ENCODE measurements at places on chromosomes 3 and 15.

DNA sequence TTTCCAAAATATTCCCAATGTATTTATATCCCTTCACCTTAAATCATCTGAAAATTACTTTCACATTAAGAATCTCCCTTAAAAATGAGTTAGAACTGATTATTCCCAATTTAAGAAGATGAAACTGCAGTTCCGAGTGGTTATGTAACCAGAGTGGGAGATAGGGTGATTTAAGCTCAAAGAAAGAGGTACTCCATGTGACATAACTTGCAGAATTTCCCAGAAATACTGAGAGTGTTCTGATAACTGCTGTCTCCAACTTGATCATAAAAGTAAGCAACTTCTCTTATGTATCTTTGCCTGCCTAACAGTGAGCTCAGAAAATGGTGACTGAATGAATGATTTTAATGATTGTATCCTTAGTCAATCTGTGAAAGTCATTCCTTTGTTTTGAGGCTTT is 32.3 kb downstream of the ARRDC4 start:
- no peak for DNase-seq

DNA sequence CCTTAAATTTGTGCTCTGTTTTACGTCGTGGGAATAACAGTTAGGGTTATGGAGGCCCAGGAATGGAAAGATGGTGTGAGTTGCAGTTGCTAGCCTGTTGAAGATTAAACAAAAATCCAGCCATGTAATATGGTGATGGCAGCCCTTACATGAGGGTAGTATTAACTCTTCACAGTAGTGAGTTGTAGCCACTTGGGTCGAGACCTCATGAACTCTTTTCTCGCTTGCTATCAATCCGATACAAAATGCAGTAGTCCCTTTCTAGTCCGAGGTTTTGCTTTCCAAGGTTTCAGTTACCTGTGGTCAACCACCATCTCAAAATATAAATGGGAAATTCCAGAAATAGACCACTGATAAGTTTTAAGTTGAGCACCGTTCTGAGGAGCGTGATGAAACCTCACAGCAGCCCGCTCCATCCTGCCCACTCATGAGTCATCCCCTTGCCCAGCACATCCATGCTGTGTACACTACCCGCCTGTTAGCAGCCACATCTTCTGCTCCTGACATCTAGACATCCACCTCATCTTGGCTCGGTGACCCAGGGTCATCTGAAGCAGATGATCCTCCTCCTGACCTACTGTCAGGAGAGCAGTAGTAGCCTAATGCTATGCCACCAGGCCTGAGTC is 177.9 kb downstream of the CDIN1 start:
- no peak for DNase-seq

- peak; percentile 94 for DNase-seq
Measured at GRCh38 chr3:72036899-72037298, 252.0 kb upstream of the PROK2 start.

GRCh38 chr3:62084558-62084957 is 288.8 kb downstream of the FEZF2 start:
- no peak for DNase-seq

DNA sequence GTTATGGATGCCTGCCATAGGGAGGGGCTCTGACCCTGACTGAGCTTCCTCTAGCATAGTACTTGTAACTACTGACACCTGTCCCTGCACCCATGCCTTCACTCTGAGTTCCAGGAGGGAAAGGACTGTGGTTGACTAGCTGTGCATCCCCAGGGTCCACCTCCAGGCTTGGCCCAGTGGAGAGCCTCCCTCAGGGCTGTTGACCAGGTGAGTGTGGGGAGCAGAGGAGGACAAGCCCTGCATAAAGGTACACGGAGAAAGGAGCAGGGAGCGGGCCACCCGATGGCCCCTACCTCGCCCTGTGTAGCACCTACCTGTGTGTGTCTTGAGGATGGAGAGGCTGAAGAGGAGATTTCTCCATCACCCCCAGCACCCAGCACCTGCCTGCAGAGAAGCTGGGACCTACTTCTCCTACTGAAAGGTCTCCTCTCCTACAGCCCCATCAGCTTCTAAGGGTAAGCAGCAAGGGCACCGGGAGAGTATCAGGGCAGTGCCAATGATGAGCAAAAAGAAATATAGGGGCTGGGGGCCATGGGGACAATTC is 6.7 kb upstream of the LTF start:
- no peak for DNase-seq

- DNase-seq, result peak; percentile 28
Measured at GRCh38 chr3:183779896-183780465, 45.4 kb downstream of the MAP6D1 start.

DNA sequence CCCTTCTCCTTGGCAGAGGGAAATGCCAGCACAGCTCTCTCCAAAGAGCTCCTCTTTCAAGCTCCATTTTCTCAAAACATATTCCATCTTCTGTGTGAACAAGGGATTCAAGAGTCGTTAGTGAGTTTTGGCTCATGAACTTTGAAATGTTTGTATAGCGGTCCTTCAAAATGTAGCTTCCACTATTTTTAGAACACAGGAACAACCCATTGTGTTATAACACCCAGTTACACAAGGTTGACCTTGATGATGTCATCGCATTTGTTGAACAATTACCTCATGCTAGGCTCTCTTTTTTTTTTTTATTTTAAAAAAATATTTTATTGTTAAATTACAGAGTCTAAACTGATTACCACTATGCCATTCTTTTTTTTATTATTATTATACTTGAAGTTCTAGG is 251.7 kb downstream of the THSD4 start:
- DNase-seq, result no peak

- peak; percentile 54 for DNase-seq
Measured at GRCh38 chr3:194058189-194058571, 77.8 kb upstream of the HES1 start.

DNA sequence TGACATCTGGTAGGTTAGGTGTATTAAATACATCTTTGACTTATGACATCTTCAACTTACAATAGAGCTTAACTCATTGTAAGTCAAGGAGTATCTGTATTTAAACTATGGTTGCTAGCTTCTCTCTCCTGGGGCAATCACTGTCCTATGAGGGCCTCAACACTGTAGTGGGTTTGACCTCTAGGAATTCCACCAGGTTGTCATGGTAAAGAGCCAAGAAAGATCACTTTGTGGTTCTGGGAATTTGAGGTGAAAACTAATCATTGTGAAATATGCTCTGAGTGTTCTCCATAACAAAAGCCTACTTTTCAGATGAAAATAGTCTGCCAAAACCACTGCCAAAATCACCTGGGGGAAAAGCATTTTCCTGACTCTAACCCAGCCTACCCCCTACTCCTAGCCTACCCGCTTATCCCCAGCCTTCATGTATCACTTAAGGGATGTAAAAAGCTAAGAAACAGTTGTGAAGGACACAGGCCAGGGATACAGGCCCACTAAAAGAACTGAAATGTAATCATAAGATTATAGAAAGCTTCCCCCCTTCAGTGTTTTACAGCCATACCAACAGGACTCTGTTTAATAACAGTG is 723.8 kb downstream of the MECOM start:
- no peak for DNase-seq

- DNase-seq, result no peak
Measured at GRCh38 chr15:70466305-70466704, 297.1 kb downstream of the UACA start.

DNA sequence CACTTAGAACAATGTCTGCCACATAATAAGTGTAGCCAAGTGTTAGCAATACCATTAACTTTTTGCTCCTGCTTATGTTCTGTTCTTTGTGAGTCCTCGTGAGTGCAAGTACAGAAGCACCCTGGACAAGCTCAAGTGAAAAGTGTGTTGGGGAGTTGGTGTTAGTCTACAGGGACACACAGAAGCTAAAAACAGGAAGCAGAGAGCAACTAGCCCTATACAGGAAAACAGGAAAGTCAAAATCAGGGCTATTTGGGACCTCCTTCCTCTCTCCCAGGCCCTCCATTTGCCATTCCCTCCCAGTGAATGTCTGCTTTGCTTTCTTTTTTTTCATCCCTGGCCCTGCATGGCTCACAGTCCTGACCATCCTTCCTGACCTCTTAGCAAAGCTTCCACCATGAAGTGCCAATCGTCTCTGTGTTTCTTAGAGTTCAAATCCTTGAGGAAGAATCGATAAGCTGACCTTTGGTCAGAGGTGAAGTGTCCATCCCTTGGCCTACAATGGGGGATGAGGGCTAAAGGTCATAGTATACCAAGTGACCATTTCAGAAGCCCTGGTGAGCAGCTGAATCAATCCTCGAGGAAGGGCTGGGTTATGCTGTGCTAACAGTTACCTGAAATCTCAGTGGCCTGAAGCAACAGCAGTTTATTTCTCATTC is 328.2 kb downstream of the SHQ1 start:
- no peak for DNase-seq

GRCh38 chr15:65535192-65535591 is 4.9 kb downstream of the HACD3 start:
- no peak for DNase-seq

GRCh38 chr15:65085990-65086679 is 9.6 kb downstream of the KBTBD13 start:
- DNase-seq, result no peak

GRCh38 chr3:65963787-65964677 is 74.7 kb downstream of the MAGI1 start:
- peak; percentile 92 for DNase-seq

DNA sequence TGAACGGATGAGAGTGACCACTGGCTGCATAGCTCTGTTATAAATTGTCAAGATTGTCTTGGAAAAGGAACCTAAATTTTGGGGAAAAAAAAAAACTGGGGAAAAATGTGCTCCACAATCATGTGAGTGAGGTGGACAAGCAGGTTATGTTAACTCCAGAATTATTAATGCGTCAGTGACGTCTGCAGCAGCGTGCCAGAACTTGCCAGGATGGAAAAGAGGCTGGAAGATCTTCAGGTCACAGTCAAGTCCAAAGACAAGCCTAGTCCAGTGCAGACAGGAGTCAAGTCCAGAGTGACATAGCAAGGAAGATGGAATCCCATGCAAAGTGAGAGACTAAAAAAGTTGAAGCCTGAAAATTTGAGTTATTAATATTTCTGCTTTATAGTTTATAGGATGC is 140.6 kb downstream of the RYR3 start:
- DNase-seq, result no peak

GRCh38 chr3:177356113-177356512 is 158.8 kb upstream of the TBL1XR1 start:
- no peak for DNase-seq

- DNase-seq, result no peak
Measured at GRCh38 chr3:113963879-113964278, 16.1 kb downstream of the ZDHHC23 start.

DNA sequence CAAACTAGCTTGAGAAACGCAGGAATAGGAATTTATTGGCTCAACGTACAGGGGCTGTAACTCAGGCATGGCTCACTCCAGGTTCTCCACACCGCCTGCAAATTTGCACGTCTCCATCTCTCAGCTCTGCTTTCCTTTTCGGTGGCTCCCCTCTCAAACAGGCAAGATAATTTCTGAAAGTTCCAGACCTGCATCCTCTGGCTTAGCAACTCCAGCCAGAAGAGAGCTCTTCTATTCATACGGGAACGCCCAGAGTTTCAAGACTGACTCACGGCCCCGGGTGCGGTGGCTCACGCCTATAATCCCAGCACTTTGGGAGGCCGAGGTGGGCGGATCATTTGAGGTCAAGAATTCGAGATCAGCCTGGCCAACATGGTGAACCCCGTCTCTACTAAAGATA is 139.7 kb upstream of the BNIP2 start:
- no peak for DNase-seq

GRCh38 chr3:141933421-141934300 is 57.2 kb downstream of the ATP1B3 start:
- DNase-seq, result no peak

DNA sequence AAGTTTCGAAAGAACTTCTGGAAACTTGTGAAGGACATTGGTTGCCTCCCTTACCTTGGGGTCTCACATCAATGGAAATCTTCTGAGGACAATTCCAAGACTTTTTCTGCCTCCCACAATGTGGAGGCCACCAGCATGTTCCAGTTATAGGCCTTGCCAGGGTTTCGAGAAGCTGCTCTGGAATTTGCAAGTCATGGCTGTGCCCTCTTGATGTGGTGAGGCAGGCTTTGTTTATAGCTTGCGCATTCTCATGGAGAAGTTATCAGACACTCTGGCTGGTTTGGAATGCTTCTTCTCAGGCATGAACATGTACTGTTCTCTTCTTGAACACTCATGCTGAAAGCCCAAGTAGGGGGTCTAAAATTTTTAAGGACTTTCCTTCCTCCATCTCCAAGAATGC is 4.1 kb downstream of the CXCR6 start:
- peak; percentile 57 for DNase-seq

DNA sequence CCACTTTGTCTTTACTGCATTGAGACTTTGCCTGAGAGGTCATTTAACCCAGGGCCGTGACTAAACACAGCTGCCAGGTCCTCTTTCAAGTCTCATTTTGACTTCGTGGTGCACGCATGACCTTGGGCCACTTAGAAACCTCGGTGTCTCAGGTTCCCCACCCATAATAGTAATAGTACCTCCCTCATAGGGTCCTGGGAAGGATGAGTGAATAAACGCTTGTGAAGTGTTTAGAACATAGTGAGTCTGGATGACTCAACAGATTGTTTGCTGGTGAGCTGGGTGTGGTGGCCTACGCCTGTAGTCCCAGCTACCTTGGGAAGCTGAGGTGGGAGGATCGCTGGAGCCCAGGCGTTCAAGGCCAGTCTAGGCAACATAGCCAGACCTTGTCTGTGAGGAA is 56.3 kb downstream of the BDH1 start:
- peak; percentile 52 for DNase-seq

DNA sequence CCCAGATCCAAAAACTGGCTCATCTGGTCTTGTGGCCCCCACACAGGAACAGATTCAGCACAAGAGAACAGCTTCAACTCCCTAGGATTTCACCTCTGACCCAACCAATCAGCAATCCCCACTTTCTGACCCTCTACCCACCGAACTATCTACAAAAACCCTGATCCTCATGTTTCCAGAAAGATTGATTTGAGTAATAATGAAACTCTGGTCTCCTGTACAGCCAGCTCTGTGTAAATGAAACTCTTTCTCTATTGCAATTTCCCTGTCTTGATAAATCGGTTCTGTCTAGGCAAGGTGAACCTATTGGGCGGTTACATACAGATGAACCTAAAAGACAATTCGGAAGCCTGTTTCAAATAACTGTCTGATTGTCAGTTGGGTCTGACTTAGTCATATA is 847.6 kb upstream of the ALCAM start:
- DNase-seq, result no peak

DNA sequence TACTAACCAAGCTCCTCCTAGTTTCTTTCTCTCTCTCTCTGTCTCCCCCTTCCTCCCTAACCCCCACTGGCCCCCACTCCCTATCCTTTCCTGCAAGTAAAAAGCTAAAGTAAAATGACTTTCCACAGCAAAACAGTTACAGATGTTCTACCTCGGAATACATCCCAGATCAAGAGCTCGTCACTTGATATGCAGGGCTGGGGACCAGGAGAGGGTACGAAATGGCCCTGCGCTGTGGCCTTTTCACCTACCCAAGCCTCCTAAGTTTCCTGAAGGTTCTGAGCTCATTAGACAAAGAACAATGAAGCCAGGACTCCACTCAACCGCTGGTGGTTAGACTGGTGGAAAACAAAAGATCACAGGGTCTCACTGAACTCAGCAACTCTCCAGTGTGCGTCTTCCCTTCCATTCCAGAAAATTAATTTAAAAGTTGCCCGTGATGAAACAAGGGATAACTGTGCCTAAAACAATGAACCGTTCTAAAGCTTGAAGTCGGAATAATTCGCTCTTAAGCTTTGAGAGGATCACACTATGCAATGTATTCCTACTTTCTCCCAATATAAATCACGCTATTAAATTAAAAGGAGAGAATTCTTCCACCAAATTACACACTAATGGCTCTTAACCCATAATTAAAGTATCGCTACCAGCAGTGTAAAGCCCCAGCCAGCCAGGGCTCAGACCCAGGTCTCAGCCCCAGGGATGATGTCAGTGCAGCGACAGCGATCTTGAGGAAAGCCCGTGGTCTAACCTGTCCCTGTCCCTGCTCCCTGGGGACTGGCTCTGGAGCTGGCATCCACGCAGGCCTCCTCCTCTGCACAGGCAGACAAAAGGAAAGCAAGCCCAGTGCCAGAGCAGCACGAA is 5.0 kb downstream of the VGLL4 start:
- DNase-seq, result peak; percentile 45
